ENCODE measurements at places on chromosomes 6 and 20.

- no peak for DNase-seq
Observed at GRCh38 chr20:50587291-50587961, 77.2 kb downstream of the PTPN1 start.

- DNase-seq = no peak
Observed at GRCh38 chr20:22929661-22930060, 105.5 kb upstream of the SSTR4 start.

GRCh38 chr6:136980070-136980469 is 58.0 kb downstream of the SLC35D3 start:
- DNase-seq = no peak

- no peak for DNase-seq
Observed at GRCh38 chr20:35743693-35744491, 1.8 kb upstream of the RBM39 start.

- no peak for DNase-seq
Observed at GRCh38 chr20:43096931-43097260, 92.8 kb downstream of the PTPRT start.

- DNase-seq = peak; percentile 3
Observed at GRCh38 chr20:48236000-48236970, 451.0 kb upstream of the SULF2 start.

DNA sequence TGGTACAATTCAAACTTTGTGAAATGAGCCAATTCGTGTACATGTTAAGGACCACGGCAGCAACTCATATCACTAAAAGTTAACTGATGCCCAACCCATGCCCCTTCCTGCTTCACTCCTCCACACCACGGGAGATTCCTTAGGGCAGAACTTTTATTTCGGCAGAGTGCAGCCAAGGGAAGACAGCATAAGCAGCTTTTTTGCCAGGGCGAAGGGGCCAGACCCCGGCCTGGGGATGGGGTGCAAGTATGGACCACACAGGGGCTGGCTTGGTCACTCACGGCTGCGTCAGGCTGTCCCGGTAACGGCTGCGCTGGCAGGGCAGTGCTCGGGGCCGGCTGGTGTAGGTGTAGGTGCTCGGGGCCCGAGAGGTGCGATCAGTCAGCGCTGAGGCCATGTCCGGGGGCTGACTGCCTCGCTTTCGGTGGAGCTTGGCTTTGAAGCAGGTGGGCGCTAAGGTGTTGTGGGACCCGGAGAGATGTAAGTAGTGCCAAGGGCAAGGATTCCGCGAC is 792 bp downstream of the RSPH3 start:
- DNase-seq = no peak
